ENCODE measurements at places on chromosomes 1 and 21.
A peak's percentile ranks its signal among the peaks of the same experiment; 100 is the strongest.

DNA sequence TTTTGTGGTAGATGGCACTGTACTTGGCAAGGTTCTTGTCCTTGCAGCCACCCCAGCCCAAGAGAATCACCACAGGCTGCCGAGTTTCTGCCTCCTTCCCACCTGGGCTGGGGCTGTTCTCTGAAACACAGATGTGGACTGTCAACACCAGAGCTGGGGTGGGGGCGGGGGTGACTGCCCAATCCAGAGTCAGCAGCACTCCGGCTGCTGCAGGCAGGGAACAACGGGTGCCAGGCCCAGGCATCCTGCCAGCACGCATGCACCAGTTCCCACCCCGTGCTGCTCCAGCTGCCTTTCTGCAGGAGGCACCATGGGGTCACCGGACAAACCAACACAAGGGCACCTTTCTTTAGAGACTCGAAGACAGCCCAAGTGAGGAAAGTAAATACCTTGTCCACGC is 14.1 kb downstream of the TMEM53 start:
- DNase-seq: no peak

GRCh38 chr1:204431310-204432184 is 19.9 kb upstream of the PPP1R15B start:
- DNase-seq: peak; percentile 86

DNA sequence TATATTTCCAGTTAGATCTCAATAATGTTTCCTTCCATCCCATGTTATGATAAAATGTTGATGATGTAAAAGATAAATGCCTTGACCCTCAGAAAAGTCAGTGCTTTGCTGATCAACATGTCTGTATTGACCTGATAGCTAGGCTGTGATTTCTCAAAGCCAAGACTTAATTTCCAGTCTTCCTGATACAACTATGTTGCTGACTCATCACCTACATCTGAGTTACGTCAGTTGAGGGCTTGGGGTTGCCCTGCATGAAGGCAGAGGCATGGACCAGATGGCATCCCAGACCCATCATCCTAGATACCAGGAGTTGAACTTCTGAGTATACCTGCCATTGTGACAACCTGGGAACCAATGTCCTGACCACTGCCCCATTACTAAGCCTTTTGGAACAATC is 4.8 kb downstream of the LCE1D start:
- no peak for DNase-seq

DNA sequence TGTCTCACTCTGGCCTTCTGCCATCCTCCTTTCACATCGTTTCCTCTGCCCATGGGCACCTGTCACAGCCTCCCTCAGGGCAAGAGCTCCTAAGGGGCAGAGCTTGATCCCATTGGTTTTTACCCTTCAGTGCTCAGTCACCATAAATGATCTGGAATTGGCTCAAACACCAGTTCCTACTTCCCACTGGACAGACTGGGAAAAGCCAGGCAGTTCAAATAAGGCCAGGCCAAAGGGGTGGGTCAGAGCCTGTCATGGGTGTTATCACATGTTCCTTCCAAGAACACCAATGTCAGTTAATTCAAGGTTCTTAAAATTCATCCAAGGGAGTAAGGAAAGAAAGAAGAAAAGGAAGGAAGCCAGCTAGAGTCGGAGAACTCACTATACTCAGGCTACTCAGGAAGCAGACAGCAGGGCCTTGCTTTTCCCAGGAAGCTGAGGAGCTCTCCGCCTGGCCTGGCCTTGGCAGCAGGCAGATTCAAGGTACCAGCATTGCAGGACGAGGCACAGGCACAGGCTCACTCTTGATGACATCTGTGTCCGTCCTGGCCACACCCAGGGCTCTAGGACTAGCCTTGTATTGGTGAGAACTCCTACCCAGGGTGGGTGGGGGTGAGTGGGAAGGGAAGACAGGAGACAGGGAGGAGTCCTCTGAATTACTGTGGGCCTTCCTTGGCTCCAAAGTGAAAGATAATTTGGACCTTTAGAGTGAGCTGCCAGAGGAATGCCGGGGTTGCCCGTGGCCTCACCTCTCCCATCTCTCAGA is 32.2 kb upstream of the ARTN start:
- no peak for DNase-seq

DNA sequence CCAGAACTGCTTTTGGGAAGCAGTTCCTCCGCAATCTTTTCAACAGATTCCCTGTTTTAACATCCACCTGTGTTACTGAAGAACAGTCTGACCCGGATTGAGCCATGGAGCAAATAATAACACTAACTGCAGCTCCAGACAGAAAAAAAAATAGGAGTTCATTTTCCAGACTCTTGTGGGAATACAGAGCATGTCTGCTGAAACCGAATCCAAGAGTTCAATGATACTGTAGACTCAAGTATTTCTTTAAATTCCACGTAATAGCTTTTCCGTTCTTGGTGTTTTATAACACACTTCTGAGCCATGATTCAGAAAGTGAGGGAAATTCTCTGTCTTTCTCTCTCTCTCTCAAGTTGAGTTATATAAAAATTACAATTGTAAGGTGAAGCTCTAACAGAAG is 60.6 kb downstream of the DDAH1 start:
- no peak for DNase-seq

GRCh38 chr1:248924696-248925532 is 18.9 kb downstream of the PGBD2 start:
- peak; percentile 46 for DNase-seq

GRCh38 chr1:203743091-203743571 is 21.9 kb upstream of the LAX1 start:
- DNase-seq: no peak

- DNase-seq: no peak
Observed at GRCh38 chr1:228046421-228047182, 35.9 kb upstream of the ARF1 start.

DNA sequence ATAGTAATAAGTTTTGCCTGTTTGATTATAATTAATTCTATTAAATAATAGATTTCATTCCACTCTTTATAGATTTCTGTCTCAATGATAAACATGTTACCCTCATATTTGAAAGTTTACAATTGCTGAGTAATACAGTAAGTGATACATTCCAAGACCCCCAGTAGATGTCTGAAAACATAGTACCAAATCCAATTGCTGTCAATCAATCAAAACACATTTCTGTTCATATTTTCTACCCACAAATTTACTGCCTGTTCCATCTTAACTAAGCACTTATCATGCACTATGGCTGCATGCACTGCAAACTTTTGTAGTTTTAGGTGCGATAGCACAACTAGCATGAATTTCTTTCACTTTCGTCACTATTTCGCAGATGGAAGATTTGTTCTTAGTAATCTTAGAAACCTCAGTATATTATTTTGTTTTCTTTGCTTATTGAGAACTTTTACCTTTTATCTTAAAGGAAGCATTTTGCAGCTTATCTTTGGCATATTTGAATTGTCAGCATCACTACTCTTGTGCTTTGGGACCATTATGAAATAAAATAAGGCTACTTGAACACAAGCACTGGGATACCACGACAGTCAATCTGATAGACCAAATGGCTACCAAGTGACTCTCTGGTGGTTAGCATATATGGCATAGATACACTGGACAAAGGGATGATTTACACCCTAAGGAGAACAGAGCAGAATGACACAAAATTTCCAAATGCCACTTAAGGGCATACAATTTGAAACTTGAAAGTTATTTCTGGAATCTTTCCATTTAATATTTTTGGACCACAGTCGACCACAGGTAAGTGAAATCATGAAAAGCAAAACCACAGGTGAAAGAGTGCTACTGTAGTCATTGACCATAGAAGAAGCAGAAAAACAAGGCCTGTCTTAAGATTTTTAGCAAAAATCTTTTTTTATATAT is 67.6 kb downstream of the RGS13 start:
- DNase-seq: peak; percentile 12

GRCh38 chr1:224632381-224632871 is 16.3 kb downstream of the CNIH3 start:
- no peak for DNase-seq

DNA sequence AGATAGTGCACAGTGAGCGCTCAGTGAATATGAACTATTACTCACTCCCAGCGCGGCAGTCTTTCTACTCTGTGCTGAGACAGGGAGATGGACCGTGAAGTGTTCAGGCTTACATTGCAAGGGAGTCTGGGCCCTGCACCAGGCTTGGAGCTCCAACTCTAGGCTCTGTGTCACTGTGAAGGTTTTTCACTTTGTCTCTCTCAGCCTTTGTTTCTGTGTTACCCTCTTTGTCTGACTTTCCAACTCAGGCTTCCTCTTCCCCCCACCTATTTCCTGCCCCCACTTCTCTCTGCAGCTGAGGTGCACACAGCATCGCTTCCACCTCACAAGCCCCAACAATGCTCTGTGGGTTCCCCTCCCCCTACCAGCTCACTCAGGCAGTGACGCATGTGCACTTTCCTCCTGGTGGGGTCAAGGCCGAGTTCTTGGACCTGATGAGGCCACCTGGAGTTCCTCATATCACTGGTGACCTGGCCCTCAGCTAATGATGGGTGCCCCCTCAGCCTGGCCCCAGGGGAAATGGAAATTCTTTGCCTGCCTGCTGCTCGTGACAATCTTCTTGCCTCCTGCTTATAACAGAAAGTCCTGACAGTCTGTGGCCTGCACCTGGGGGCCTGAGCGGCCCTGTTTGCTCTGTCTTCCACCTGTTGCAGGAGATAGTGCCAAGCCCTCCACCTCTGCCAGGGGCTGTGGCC is 1.1 kb upstream of the LCK start:
- peak; percentile 88 for DNase-seq

DNA sequence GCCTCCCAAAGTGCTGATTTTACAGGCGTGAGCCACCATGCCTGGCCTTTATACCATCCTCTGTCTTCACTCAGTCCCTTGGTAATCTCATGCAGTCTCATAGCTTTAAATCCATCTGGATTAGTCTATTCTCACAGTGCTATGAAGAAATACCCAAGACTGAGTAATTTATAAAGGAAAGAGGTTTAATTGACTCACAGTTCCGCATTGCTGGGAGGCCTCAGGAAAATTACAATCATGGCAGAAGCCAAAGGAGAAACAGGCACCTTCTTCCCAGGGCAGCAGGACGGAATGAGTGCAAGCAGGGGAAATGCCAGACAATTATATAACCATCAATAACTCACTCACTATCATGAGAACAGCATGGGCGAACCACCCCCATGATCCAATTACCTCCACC is 49.1 kb upstream of the CPLANE2 start:
- no peak for DNase-seq

GRCh38 chr1:31690921-31691320 is 12.9 kb downstream of the COL16A1 start:
- no peak for DNase-seq

GRCh38 chr1:70382682-70383081 is 28.2 kb upstream of the ANKRD13C start:
- DNase-seq: no peak

DNA sequence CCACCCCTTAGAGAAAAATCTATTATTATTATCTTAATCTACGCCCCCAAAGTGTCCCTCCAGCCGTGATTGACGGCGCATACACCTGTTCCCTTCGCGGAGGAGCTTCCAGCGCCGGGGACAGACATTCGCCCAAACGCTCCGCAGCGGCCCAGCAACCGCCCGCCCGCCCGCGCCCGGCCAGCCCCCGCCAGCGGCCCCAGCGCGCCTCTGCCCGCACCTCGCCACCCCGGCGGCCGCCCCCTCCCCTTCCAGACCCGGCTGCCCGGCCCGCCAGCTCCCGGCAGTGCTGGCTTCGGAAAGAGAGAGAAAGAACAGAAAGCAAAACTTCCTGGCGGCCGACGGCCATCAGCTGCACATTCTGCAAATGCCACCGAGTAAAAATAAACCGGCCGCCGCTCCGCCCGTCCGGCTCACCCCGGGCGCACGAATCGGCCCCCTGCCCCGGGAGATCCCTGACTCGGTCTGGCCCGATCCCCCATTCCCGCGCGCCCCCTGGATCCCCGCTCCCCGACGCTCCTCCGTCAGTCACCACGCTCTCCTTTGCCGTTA is 1.6 kb downstream of the CASZ1 start:
- peak; percentile 58 for DNase-seq

DNA sequence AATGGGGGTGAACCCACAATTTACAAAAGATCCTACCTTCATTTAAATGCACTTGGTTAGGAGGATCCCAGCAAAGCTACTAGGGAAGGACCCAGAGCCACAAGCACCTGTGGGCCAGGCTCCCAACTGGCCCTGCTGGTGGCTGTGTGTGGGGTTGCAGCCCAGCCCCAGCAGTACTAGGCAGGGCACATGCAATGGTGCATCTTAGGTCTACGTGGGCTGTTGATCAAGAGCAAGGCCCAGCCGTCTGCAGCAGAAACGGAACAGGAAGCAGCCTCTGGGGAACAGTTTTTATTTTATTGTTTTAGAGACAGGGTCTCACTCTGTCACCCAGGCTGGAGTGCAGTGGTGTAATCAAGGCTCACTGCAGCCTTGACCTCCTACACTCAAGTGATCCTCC is 134.1 kb upstream of the RAB4A start:
- no peak for DNase-seq

DNA sequence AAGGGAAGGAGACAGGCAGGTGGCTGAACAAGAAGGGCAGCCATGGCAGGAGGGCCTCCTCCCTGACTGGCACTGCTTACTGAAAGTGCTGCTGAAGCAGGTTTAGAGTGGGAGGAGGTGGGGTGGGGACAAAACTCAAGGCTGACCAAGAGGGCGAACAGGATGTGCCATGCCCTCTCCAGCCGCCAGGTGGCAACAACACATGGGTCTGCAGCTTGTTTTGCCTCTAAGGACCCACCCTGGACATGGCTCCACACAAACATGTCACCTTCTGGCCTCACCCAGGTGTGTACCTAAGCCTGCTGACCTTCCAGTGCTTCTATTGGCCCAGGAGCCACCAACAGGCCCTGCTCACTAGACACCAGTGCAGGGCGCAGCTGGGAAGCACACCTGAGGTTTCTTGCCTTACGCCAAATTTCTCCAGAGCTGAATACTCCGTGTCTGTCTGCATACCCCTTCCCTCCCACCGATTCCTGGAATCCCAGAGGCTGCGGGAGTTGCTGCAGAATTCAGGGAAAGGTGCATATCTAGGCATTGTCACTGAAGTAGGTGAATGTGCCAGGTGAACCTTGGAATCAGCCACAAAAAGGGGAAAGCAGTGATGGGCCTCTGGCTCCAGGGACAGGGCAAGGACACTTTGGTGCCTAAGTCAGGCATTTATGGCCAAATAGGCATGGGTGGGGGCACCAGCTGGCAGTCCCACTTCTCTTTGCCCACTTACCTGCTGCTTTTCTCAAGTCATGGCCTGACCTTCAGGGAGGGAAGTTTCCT is 5.3 kb downstream of the PSRC1 start:
- DNase-seq: peak; percentile 89

DNA sequence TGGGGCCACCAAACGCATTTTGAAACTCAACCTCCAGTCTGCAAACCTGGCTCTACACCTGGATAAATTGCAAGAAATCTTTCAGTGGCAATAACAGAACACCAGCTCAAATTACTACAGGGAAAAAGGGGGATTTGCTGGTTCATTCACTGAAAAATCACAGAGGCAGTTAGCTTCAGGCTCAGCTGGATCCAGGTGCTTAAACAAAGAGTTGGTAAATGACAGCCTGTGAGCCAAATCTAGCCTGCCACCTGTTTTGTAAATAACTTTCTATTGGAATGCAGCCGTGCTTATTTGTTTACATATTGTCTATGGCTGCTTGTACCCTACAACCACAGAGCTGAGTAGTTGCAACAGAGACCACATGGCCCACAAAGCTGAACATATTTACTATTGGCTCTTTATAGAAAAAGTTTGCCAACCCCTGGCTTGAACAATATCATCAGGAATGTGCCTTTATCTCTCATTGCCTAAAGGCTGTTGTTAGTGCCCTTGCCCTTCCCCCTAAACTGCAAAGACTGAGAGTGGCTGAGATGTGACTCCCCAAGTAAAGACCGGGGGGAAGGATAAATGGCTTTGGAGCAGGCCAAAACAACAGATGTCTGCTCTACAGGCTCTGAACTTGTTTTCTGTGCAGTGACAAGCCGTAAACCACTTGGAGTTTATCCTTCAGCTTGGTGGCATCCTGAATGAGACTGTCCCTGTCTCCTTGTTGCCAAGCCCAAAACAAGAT is 21.5 kb upstream of the PTPRF start:
- no peak for DNase-seq

Measured in GM13976 (cell line).